Posterior vena cava (tissue), 2 donors: ENCODE measurements at places on chromosomes 16 and 17. TPM values are rescaled to one million over a fixed set of nuclear protein-coding genes. Genes with fewer than 3 reads are reported as not detected.

DNA sequence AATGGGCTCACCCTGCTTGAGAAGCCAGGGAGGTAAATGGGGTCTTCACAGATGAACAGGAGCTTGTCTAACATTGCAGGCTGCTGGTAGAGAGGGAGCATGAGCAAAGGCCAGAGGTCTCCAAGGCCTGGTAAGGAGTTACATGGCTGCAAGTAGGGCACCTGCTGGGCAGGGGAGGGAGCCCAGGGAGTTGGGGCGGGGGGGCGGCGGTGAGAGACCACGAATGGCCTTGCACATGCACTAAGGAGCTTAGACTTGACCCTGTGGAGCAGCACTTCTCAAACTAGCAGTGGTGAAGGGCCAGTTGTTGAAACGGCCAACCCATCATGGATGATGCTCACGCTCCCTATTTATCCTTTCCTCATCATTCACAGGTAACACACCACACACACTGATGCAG lies 38.4 kb downstream of the ERN1 start:
- no peak for DNase-seq

TRIM72 gene
- 0.05 TPM for total RNA-seq

SRSF2 gene
- 120 TPM for total RNA-seq

- no peak for DNase-seq
Measured at GRCh38 chr16:75445298-75445697, 12.0 kb upstream of the CFDP1 start.

DNA sequence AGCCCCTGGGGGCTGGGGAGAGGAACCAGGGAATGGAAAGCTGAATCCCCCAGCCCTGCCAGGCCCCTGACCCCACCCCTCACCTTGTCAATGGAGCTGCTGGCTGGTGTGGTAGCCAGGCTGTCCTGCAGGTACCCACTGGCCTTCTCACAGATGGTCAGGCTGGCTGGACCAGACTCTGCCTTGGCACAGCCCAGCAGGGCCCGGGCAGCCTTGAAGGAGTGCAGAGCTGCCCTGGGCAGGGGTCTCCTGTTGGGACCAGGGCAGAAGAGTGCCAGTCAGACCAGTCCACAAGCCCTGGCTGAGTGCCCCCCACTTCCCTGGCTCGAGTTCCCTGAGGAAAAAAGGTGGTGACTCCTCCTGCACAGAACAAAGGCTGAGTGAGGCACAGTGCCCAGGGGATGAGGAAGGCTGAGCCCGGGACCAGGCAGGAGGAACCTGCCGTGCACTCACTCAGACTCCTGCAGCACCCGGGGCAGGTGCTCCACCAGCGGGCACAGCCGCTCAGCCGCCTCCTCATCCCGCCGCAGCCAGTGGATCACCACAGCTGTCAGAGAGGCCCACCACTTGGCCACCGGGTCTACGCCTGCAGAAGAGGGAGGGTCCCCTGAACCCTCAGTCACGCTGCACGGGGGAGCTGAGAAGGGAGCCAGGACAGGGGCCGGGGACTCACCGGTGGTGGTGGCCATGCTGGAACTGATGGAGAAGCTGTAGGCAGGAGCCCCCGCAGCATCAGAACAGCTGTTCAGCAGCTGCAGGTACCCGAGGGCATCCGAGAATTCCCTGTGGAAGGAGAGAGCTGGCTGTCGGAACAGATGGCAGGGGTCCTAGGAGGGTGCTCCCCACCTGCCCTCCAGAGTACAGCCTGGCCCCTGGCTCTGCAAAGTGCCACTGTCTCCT lies 22.4 kb downstream of the SREBF1 start:
- no peak for DNase-seq

- no peak for DNase-seq
Measured at GRCh38 chr17:15038656-15039055, 226.5 kb downstream of the PMP22 start.

- DNase-seq = no peak
Measured at GRCh38 chr16:77662246-77662645, 60.1 kb upstream of the NUDT7 start.

SDR42E1 gene
- total RNA-seq = 0.24 TPM

KRTAP1-5 gene
- total RNA-seq = not detected

DNA sequence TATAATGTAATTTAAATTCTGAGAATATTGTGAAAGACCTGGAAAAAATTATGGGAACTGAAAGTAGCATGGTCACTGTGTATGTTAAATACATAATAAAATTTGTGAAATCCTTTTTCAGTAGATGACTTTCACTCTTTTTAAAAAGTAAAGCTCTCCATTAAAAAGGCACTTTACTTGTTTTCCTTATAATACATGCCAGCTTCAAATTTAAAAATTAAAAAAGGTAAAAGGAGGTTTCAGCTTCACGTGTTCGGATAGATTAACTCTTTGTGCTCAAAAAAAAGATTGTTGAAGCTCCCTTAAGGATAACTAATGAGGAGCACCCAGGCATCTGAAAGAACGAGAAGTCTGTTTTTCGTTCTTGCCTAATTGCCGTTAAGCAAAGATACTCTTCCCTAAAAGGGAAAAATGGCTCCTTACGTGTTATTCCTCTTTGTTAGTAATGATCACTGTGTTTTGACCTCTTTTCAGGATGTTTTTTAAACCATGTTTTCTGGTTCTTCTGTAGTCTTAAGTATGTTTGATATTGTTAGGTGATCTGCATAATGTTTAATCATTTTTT lies 87.8 kb downstream of the TUBD1 start:
- no peak for DNase-seq

STX1B gene
- 1.1 TPM for total RNA-seq

CEP295NL gene
- 4.9 TPM for total RNA-seq

VMO1 gene
- 3.4 TPM for total RNA-seq

DNA sequence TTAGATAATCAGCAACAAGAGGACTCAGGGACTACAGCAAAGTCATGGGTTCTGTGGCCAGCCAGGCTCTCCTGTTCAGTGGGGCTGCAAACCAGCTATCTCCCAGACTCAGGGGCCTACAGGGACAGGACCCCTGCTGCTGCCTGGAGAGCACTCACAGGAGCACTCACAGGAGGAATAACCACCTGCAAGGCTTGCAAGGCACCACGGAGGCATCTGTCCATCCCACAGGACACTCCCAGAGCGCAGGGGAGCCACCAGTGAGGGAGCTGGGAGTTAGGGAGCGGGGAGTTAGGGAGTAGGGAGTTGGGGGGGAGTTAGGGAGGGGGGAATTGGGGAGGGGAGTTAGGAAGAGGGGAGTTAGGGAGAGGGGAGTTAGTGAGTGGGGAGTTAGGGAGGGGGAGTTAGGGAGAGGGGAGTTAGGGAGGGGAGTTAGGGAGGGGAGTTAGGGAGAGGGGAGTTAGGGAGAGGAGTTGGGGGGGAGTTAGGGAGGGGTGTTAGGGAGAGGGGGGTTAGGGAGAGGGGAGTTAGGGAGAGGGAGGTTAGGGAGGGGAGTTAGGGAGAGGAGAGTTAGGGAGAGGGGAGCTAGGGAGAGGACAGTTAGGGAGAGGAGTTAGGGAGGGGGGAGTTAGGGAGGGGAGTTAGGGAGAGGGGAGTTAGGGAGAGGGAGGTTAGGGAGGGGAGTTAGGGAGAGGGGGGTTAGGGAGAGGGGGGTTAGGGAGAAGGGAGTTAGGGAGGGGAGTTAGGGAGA lies 5.7 kb downstream of the CANT1 start:
- DNase-seq = no peak
